M059J (cell line): ENCODE measurements at places on chromosomes 12 and 14.

DNA sequence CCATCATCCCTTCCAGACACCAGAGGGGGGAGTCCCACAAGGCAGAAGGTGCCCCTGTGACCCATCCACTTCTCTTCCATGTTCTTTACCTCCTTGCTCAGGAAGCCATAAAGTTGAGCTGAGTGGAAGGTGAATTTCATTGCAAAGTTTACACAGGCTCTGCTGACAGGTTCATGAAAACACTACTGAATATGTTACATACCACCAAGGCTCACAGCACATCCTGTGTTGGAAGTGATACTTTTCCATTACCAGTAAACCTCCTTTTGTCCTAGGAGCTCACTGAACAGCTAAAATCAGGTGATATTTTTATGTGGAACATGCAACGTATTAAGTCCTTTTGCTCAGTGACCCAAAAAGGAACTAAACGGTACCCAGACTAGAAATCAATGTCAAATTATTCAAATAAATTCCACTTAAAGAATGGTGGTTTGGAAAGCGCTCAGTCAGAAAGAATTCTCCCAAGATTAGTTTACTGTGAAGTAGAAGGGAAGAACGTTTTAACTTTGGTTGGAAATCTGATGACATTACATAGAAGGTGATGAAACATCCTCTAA, 196.2 kb upstream of the NUDT4 start:
- peak; percentile 55 for DNase-seq

- peak; percentile 17 for DNase-seq
Measured at GRCh38 chr12:71876137-71876799, 36.7 kb downstream of the TBC1D15 start.

GRCh38 chr12:4439736-4440135, 5.9 kb downstream of the FGF6 start:
- DNase-seq: no peak

DNA sequence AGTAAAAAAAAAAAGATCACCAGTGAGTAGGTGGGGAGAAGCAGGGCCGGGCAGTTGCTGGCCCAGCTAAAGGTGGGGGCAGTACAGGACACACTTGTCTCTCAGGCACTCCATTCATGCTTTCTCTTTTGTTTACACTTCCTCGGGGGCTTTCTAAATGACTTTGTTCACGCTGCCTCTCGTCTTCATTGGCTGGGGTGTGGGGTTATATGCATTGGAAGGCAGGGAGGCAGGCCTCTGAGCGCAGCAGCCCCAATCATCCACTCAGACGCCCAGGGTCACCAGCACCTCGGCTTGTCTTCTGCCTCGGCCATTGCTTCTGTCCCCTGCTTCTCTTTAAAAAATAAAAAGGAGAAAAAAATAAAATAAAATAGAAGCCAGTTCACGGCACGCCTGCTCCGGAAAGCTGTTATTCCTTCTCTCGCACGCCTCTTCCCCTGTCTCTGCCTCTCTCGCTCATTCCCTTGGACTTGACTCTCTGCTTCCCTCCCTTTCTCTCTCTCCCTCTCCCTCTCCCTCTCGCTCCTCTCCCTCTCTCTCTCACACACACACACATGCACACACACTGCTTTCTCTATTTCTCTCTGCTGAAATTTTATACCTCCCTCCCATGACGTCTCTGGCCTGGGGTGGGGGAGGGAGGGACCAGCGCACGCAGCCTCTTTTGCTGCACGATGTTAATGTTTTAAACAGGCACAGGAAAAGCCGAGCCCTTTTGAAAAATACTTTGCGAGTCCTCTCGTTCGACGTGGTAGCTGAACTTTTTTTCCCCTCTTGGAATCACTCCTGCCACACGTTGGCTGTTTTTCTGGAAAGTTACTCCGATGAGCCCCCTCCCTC, at the start of gene TGFB3:
Gene TGFB3, minus strand, starts transcription at position 570 of the 840 bp plus-strand sequence. CDS start 1,102 bp downstream, outside the sequence.
- peak; percentile 86 for DNase-seq

DNA sequence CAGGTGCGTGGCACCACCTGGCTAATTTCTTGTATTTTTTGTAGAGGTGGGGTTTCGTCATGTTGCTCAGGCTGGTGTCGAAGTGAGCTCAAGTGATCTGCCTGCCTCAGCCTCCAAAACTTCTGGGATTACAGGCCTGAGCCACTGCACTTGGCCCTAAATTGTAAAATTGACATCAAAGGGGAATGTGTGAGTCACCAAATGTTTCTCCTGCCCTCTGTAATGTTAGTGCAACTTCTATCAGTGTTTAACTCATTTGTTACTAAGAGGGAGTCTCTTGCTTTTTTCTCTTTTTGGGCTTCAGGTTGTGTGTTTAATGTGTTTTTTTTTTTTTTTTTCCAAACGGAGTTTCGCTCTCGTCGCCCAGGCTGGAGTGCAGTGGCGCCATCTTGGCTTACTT, 2.3 kb downstream of the TULP3 start:
- peak; percentile 87 for DNase-seq
